ENCODE measurements at places on chromosomes 1 and 21.

- no peak for DNase-seq
Measured at GRCh38 chr1:25198663-25199252, 33.5 kb downstream of the SYF2 start.

DNA sequence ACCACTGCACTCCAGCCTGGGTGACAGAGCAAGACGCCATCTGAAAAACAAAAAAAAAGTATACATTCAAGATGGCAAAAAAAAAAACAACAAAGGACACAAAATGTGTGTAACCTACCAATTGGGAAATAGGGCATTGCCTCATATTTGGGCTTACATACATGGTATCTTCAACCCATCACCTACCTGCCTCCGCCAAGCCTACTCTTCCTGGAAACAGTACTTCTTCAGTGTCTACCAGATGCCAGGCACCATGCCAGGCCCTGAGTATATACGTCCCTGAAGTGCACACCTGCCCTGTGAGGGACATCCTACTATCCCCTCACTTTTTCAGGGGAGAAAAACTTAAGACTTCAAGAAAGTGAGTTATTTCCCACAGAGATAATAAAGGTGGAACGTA is 160.2 kb downstream of the TOMM20 start:
- DNase-seq: no peak

GRCh38 chr1:2195785-2196184 is 1.2 kb upstream of the FAAP20 start:
- no peak for DNase-seq

DNA sequence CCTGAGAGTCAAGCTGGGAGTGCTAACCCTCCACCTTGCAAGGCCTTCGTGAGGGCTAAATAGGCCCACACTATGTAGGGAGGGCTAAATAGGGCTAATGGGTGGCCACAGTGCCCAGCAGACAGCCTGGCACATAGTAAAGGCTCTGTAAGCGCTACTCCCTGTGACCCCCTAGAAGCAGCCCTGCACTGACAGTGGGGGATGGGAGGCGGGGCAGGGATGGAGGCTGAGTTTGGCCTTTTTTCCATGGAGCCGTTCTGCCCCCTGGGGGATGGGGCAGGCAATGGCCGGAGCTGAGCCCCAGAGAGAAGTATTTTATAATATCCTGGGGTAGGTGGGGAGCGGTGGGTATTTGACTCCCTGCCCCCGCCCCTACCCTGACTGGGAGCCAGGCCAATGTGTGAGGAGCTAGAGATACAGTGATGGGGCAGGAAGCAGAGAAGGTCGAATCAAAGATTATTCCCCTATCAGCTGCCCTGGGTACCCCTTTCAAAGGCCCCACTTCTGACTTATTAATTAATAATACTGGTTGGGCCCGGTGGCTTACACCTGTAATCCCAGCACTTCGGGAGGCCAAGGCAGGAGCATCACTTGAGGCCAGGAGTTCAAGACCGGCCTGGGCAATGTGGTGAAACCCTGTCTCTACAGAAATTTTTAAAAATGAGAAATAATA is 42.3 kb downstream of the LACTBL1 start:
- DNase-seq: no peak

DNA sequence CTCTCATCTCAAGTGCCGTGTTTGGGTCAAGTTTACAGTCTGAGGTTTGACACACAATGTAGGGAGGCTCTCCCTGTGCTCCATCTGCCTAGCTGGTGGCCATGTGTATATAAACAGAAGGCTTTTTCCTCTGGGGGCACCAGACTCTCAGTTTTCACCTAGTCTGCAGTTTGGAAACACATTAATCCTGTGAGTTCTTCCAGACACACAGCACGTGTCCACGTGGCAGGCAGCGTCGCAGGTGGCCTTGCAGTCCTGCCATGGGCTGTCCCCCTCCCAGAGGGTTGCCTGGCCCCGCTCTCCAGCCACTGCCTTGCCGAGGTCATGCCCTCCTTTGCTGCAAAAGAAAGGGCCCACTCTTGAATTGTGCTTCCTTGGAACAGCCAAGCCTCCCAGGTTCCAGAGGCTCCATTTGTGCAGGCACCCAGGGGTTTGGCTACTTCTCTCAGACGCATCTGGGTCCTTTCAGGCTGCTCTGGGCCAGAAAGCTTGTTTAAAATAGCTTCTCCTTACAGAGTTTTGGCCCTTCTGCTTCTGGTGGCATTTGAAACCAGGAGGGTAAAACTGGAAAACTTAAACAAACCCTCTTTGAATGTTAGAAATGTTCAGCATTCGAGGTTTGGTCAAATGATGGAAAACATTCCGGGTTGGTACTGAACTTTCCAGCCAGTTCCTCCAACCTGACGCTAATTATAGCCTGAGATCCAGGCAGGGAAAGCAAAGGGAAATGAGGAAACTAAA is 4.4 kb upstream of the RUNX1 start:
- DNase-seq: no peak

- no peak for DNase-seq
Measured at GRCh38 chr1:182641561-182641960, 37.4 kb upstream of the RGS16 start.

- no peak for DNase-seq
Measured at GRCh38 chr1:201207046-201207445, 16.4 kb downstream of the IGFN1 start.

DNA sequence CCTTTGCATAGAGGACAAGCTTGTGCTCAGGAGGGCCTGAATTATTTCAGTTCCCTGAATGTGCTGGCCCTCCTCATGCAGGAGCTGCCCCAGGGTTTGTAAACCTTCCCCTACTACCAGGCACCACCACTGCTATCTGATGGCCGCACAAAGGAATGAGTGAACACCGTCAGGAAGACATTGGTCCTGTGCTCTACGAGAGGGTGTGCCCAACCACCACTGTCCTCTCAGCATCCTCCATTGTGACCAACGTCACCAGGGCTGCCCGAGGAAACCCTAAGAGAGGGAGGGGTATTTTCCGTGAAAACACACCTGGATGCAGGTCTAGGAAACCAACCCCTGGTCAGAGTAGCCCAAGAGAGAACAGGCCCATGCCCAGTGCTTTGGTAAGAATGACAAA is 657.5 kb downstream of the KIF26B start:
- DNase-seq: no peak

DNA sequence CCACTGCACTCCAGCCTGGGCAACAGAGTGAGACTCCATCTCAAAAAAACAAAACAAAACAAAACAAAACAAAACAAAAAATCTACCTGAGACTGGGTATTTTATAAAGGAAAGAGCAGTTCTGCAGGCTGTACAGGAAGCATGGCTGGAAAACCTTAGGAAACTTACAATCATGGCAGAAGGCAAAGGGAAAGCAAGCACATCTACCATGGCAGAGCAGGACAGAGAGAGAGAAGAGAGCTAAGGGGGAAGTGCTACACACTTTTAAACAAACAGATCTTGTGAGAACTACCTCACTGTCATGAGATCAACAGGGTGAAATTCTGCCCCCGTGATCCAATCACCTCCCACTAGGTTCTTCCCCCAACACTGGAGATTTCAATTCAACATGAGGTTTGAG is 198.3 kb upstream of the SAMSN1 start:
- DNase-seq: no peak

DNA sequence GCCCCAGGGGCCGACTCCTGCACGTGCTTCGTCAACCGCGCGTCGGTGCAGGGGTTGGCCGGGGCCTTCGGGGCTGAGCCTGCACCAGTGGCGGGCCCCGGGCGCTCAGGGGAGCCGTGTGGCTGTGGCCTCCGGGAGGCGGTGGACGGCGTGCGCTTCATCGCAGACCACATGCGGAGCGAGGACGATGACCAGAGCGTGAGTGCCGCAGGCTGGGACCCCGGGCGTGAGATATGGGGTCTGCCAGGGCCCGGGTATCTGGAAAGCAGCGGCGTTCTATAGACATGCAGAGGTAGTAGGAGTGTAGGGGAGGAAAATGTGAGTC is 4.3 kb downstream of the CHRNB2 start:
- DNase-seq: no peak

GRCh38 chr1:223785808-223786207 is 59.9 kb downstream of the TP53BP2 start:
- DNase-seq: no peak

- DNase-seq: no peak
Measured at GRCh38 chr1:65881067-65881594, 88.4 kb downstream of the PDE4B start.

DNA sequence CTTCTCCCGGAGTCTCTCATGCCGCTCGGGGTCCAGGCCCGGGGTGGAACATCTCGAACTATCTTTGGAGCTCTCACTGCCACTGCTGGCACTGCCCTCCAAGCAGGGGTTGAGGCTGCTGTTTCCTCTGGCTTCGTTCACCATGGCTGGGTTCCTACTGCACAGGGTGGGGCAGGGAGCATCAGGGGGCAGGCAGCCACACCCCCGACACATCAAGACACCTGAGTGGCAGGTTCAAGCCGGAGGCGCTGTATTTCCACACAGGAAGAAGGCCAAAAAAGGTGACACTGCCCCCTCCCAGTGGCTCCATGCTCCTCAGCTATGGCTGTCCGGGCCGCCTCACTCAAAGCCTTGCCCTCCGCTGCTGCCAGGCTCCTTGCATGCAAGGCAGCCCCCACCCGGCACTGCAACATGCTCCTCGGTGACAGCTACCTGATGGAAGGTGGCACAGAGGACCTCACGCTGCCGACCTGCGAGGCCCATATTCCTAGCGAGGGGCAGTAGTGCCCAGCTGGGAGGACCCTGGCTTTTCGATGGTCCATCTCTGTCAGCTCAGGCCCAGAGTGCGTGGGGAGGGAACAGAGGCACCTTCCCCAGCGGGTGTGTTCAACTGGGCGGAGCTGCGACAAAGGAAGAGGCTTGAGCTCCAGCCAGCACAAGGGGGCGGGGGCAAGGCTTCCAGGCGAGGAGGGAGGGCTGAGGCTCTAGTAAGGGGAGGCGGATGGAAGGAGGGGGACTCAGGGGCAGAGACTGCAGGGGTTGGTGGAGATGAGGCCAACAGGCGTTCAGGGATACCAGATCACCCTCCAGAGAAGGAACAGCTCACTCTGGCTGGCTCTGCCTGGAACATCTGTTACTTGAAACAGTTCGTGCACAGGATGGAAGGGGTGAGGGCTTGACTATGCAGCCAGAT is 2.5 kb downstream of the MTHFR start:
- DNase-seq: peak; percentile 63

GRCh38 chr1:7584157-7584556 is 186.9 kb upstream of the VAMP3 start:
- no peak for DNase-seq

- no peak for DNase-seq
Measured at GRCh38 chr21:43645976-43646375, 13.3 kb downstream of the HSF2BP start.

DNA sequence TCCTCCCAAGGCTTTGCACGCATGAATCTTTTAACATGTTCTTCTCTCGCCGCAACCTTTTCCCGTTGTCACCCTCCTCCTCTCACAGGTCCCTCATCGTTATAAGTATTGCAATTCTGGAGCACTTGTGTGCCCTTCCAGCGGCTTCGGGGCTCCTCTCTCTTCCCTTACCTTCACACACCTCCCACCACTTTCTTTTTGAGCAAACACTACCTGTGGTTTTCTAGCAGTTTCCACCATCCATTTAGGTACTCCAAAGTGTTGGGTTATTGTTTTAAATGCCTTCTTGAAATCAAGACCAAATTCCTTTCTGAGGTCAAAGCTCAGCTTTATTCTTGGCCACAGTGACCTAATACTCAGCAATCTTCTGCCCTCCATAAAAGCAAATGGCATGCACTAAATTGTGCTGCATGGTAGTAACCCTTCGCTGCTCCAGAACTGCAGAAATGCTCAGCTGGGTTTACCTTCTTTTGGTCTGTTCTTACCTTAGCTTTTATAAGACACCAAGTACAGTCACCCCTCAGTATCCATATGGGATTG is 472.4 kb downstream of the SETD4 start:
- no peak for DNase-seq

DNA sequence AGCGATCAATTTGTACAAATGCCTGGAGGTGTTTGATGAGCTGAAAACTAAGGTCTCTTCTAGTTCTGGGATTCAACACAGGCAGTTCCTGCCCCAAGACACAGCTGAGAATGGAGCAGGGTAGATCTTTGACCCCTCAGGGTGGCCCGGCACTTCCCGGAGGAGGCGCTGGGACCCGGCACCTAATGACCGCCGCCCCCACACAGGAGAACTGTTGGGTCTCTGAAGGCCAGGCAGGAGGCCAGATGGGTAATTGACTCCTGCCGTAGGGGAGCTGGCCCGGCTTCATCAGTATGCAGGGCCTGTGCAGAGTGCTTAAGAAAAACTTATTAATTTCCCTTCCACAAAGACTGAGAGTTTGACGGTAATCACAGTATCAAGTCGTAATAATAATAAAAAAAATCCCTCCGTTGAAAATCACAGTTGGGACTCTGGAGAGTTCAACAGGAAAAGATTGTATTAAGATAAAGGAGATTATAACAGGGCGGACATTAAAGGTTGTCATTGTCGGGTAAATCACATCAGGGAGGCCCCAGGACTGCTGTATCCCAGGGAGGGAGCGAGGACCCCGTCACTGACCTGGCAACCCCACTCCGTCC is 51.7 kb downstream of the UBIAD1 start:
- no peak for DNase-seq

DNA sequence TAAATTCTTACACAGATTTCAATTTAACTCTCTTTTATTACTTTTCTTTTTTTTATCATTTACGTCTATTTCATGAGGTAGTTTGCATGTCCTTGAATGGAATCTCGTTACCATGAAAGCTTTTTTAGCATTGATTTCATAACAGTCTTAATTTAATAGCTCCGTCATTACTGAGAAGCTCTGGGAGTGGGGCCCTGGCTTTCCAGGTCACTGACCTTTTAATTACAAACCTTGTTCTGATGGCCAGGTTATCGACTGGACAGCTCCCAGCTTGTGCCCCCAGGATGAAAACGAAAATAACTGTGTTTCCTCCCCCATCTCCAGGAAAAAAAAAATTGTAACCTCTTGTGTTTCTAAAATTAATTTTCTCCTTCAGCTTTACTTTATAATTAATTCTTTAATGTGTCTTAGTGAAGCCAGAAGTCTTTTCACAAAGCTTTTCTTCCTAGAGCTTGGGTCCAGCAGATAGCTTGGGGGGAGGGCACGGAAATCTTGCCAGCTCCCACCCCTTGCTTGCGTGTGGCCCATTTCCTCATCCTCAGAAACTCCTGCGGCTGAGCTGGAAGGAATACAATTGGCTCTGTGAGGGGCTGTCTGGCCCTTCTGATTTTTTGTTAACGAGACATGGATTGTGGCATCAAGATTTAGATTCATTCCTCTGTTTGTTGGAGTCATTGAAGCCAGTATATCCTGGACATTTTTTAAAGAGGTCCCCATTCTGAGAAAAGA is 65.7 kb downstream of the PEX14 start:
- DNase-seq: no peak

- DNase-seq: no peak
Measured at GRCh38 chr1:206693029-206693428, 8.3 kb downstream of the MAPKAPK2 start.

GRCh38 chr1:245999697-246000637 is 507.1 kb downstream of the SMYD3 start:
- DNase-seq: no peak

- no peak for DNase-seq
Measured at GRCh38 chr1:89001510-89001909, 9.1 kb upstream of the KYAT3 start.

- DNase-seq: no peak
Measured at GRCh38 chr1:185074307-185074706, 28.9 kb downstream of the RNF2 start.

GRCh38 chr1:20115479-20115878 is 3.9 kb downstream of the PLA2G2D start:
- no peak for DNase-seq

Measured in T-helper 1 cell (primary cell).